ENCODE measurements at places on chromosomes 6 and 20. TPM values are rescaled to one million over a fixed set of nuclear protein-coding genes. Genes with fewer than 3 reads are reported as not detected.

DNA sequence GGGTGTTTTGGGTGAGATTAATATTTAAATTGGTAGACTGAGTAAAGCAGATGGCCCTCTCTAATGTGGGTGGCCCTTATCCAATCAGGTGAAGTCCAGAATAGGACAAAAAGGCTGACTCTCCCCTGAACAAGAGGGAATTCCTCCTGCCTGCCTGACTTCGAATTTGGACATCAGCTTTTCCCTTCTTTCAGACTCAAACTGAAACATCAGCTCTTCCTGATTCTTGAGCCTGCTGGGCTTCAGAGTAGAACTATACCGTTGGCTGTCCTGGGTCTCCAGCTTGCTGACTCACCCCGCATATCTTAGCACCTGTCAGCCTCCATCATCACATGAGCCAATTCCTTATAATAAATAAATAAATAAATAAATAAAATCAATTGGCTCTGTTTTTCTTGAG lies 15.0 kb upstream of the TGM6 start:
- DNase-seq: no peak

Gene PTCHD4
- total RNA-seq: 0.95 TPM

Gene ZNF391
- 6.9 TPM for total RNA-seq

DNA sequence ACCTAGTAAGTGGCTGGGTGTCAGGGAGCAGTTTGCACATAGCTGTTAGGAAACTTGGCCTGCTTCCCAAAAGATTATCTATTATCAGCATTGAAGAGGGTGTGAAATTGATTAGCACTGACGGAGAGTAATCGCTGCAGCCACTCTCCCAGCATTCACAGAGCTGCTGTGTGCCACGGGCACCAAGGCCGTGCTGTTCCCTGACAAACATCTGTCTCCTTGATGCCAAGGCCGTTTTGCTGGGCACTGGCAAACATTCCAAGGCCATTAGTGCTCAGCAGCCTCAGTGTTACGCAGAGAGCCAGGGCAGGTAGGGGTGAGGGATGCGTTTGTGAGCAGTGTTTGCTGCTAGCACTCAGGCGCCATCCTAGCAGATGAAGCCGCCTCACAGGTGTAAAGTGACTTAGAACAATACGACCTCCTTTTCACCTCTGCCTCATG lies 57.7 kb upstream of the VSTM2L start:
- DNase-seq: no peak

Gene NANP
- total RNA-seq: 8.9 TPM

DNA sequence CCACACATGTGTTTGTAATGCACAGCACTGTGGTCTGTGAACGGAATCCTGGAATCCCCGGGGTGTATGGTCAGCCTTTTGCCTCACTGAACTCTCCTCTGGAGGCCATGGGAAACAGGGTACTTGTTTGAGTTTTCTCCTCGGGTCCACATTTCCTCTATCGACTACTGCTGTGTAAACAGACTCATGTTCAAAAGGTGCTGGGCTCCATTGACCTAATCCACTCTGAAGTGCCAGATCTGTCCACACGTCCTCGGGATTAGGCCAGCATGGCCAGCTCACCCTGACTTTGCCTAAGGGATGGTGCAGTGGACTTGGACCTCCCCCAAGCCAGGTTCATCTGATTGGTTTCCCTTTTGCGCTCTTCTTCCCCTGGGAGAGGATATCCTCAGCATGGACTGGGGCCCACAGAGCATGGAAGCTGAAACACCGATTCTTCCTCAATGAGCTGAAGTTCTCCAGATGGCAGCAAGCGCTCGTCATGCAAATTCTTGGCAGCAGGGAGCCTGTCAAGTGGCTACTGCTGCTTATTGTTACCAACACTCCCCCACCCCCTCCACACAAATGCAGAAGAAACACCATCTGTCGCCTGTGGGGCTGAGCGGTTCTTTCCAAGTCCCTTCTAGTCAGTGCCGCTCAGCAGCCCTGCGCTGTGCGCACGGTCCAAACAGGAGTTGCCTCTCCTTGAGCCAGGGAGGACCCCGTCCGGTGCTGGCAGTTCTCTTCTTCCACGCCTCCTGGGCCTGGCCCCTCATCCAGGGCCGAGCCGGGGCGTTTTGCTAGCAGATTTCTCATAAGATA lies 292.6 kb upstream of the MARCKS start:
- peak; percentile 64 for DNase-seq

Gene OR2B3
- not detected for total RNA-seq

Gene CYP24A1
- 2.6 TPM for total RNA-seq

DNA sequence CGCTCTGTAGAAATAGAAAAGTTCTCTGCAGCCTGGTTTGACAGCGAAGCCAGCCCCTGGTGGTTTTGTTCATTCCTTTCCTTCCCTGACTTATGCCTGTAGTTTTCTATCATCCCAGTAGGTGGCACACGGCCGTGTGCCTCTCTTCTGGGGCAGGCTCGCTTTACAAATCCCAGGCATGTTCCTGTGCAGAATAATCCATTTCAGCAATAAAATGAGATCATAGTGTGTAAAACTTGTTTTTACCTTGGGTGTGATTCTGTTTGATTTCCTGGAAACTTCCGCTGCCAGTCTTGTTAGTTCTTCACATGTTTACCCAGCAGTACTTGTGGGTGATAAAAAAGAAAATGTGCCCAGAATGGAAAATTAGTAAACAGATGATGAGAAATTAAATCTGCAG lies 7.4 kb upstream of the INSM1 start:
- peak; percentile 26 for DNase-seq

- no peak for DNase-seq
These were observed 10.0 kb upstream of the PRR18 start for GRCh38 chr6:166318227-166318626.

Gene SNAP91
- total RNA-seq: 5.2 TPM

Gene FOXC1
- total RNA-seq: 7.3 TPM

DNA sequence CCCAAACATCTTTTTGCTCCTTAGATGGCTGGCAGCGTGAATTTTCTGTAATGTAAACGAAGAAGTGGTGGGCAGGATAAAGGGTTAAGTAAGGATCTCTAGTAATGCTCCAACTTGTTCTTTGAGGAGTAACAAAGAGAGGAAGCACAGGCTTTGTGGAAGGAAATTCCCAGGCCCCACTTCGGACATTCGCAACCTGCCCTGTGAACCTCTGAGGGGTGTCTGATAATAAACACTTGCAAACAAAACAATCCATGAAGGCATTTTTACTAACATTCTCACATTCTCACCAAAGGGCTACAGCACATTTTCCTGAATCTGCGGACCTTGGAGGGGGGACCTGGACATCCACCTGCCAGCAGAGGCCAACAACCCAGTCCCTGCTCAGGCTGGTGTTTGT lies 25.8 kb upstream of the ADGRF5 start:
- no peak for DNase-seq

DNA sequence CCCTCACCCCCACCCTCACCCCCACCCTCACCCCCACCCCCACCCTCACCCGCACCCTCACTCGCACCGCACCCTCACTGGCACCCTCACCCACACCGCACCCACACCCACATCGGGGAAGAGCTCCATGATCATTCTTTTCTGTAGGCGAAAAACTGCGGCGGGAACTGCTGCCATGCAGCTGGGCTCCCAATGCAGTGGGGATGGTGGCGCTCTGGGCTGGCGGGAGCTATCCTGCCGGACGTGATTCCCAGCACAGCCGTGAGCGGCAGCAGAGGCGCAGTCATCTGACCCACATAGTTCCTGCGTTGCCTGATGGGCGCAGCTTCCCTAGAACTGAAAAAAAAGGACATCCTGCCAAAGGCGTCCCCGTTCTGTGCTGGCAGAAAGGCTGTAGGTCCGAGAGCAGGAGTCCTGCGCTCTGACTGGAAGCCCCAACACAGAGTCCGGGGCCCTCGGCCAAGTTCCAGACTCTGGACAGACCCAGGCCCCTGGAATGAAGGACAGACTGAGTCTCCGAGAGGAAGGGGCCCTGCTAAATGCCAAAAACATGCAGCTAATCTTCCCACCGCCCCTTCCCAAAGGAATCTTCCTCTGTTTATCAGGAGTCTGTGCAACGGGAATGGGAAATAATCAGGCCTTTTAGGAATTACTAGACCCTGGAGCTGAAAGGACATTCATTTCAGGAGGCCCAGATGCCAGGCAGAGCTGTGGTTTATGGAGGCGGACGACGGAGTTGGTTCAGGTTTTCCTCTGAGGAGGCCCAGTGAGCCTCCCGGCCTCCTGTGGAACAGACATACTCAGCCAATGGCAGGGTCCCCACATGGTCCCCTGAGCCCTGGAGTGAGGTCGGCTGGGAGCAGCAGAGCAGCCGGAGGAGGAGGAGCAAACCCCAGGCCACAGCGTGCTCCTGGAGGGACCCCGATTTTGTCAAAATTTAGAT lies 14.1 kb upstream of the TCFL5 start:
- no peak for DNase-seq

Gene AIF1
- 42.6 TPM for total RNA-seq

Gene GSTA2
- total RNA-seq: not detected

Gene TGM2
- 75.7 TPM for total RNA-seq

DNA sequence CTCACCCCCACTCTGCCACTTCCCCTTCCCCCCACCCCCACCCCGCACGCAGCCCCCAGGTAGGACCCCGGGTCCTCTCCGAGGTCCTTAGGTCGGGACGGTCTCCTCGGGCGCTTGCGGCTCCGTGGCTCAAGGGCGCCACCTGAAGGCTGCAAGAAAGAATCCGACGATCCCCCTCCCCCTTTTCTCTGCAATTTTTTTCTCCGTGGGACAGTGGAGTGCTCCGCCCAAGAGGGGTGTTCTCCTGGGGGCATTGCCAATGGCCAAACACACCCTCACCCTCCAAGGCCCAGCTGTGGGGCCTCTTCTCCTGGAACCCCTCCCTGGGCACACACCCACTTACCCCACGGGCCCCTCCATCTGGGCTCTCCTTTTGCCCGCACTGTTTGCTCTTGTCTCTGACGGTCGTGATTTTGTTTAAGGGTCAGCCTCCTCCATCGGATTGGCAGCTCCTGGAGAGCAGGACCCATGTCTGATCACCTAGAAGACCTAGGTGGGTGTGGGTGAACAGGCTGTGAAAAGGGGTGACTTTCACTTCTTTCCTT lies 1.1 kb upstream of the TMEM74B start:
- no peak for DNase-seq

DNA sequence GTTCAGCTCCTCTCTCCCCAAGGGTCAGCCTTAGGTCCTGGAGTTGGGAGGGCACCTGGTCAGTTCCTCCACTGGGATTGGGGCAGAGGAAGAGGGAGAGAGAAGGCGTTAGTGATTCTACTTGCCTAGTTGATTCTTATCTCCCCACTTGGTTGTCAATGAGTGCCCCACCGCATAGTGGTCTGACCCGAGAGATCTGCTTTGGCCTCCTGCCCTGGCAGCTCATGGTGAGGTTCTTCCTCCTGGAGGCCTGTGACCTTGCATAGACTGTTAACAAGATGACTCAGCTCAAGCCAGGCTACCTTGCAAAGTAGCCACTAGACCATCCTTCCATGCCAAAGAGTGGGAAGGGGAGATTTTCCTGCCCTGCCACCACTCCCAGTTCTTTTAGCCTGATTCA lies 160.6 kb downstream of the TMEM200A start:
- no peak for DNase-seq

Data from urinary bladder (tissue), 4 donors.